ENCODE measurements at places on chromosomes 5 and 9.

DNA sequence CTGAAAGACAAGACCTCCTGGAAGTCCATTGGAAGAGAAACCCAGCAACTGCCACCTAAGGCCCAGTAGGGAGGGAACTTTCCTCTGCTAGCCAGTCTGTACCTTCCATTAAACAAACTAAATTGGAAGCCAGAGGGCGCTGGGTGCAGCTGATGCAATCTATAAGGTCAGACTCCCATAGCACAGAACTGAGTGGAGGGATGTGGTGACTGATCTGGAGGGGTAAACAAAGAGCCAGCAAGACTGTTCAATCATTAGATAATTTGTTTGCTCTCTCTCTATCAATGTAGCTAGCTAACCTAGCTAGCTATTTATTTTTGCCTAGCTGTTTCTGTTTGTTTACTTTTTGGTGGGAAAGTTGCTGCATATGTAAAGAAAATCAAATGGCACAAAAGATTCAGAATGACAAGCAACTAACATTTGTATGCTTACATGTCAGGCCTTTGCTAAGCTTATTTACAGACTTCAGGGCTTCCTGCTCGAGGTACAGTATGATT lies 291.8 kb upstream of the DAB2 start:
- DNase-seq = no peak

- DNase-seq = no peak
Measured at GRCh38 chr5:93595420-93596147, 12.6 kb downstream of the NR2F1 start.

DNA sequence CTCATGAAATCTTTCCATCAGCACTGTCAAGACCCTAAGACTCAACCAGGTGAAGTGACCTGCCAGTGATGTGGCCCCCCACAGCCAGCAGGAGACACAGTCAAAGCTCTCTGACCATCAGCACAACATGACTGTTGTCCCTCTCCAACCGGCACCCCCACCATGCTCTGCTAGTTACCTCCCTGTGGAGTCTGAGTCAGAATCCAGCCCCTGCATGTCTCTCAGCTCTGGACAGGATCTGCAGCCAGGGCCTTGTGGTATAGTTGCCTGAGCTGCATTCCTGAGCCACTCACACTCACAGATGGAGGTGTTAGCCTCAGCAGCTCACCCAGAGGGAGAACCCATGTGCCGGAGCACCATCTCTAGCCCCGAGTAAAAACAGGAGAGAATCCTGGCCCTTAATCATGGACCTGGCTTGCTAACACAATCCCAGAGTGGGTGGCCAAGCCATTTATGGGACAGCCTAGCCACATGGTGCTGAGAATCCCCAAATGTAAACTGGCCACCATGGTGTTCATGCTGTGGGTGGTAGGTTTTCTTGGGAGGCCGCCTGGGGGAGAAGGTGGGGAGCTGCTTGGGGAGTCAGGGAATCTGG lies 237.8 kb downstream of the PAPPA start:
- no peak for DNase-seq

DNA sequence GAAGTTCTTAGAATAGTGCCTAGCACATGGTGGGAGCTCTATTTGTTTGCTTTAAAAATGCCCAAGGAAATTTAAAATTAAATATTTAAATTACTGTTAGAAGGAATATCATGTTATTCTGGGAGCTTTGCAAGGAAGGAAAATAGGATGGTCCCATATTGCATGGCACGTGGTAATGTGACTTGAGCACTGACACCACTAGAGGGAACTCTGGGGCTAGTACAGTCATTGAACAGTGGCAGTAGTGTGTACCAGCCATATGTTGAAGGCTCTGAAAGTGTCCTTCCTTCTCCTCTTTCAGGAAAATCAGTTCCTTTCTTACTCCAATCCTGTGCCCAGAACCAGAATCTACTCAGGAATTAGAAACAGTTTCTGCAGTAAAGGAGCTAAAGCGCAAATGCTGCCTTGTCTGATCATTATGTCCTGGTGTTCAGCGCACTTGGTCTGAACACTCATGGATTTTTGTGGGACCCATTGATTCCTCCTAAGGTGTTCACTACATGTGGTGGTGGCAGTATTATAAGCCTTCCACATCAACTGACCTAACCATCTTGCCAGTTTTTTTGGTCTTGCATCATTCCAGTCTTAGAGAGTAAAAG lies 54.1 kb downstream of the GDA start:
- no peak for DNase-seq

DNA sequence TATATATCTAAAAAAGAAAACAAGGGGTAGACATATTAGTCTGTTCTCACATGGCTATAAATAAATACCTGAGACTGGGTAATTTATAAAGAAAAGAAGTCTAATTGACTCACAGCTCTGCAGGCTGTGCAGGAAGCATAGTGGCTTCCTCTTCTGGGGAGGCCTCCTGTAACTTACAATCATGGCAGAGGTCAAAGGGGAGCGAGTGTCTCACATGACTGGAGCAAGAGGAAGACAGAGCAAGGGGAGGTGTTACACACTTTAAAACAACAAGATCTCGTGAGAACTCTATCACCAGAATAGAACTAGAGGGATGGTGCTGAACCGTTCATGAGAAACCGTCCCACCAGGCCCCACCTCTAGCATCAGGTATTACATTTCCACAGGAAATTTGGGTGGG lies 616.8 kb downstream of the TLE4 start:
- no peak for DNase-seq

DNA sequence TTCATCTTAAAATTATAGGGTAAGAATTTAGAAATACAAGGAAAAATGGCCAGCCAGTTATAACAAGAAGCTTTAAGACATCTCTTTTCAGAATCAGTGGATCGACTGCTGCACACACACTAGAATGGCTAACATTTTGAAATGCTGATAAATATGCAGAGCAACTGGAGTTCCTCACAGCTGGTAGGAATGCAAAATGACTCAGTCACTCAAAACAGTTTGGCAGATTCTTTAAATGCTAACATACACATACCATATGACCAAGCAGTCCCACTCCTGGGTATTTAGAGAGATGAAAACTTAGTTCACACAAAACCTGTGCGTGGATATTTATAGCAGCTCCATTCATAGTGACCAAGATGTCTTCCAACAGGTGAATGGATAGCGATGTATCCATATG lies 23.2 kb upstream of the PSAT1 start:
- DNase-seq = no peak

GRCh38 chr5:135251093-135251492 lies 147.9 kb downstream of the MACROH2A1 start:
- DNase-seq = no peak

DNA sequence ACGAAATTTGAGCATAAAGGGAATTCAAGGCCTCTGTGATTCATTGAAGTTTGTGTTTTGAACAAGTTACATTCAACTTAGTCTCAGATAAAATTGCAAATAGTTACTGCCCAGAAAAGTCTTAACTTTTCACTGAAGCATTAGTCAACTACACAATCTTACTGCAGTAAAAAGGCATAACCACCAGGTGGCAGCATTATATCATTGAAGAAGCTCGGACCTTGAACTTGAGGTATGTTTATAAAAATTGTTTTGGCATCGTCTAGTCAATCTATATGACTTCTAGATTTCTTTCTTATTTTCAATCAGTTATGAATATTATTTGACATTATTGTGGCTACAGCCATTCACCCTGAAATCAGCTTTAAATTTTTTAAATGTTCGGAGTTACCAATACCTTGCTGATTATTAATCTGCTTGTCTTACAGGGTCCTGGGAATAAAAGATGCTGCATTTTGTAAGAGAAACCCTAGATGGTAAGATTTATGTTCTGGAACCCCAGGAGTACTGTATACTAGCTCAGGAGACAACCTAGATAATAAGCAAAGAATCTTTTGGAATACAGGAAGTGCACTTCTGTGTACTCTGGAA lies 83.9 kb upstream of the GRAMD2B start:
- DNase-seq = no peak

DNA sequence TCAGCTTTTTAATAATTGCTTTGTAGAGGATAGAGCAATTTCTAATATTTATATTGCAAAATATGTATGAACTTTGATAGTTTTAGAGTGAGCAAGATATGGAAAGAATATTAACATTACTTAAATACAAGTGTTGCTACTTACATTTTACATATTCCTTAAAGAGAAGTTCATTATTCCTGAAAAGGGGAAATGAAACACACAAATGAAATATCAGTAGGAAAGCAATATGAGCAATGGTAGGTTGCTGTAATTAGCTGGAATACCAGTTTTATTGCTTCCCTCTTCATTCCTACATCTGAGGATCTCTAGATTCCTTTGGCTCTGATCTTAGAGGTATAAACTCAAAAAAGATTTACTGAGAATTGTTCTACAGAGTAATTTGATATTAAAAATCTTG lies 414.1 kb downstream of the FAM170A start:
- no peak for DNase-seq

- DNase-seq = no peak
Measured at GRCh38 chr9:137445930-137446431, 4.8 kb upstream of the ENTPD8 start.

DNA sequence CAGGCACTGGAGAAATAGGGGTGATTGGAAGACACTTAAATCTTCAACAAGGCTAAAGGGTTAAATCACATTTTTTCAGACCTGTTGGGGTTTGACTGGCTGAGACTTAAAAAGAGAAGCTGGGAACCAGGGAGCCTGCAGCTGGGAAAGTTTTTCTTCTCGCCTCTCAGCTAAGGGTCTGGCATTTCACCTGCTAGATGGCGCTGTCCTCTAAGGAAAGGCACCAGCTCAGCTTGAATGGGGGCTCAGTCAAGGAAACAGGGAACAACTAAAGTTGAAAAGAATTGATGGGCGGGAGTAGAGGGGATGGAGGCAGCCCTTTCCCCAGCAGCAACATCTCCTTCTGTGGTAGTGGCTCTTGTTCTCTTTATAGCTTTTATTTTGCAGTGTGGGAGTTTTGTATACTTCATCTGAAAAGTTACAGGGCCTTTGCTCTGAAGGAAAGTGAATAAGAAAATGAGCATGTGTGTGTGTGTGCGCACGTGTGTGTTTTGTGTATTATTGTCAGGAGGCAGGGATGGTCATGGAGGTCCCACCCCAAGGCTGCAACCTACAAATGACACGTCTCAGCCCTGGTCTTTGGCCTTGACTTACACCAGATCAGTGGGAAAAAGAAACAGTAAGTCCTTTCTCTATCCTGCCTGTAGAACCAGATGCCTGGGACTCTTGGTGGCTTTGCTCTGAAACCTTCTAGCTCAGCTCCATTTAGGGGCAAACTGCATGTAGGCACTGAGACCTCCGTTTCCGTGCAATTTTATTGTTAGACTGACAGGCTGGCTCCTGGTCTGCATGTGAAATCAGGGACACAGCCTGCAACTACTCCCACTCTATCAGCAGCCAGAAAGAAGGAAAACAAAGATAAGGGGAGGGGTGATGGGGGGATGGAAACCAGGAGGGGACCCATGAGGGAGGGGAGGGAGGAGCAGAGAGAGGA lies 316.2 kb upstream of the CLINT1 start:
- DNase-seq = no peak

DNA sequence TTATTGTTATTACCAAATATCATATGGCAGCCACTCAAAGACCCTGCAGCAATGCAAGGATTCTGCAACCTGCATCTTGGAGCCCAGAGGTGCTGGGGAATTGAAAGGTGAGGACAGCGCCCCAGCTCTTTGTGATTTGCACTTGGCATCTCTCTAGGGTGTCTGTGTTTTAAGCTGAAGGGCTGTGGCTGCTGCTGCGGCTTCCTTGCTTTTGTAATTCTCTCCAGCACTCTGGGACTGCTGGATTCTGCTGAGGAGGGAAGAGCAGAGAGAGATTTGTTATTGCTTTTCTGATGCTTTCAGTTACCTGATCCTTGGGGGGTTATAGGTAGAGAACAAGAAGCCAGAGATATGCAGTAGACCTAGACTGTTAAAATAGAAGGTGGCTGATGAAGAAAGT lies 562.4 kb downstream of the EBF1 start:
- DNase-seq = no peak

DNA sequence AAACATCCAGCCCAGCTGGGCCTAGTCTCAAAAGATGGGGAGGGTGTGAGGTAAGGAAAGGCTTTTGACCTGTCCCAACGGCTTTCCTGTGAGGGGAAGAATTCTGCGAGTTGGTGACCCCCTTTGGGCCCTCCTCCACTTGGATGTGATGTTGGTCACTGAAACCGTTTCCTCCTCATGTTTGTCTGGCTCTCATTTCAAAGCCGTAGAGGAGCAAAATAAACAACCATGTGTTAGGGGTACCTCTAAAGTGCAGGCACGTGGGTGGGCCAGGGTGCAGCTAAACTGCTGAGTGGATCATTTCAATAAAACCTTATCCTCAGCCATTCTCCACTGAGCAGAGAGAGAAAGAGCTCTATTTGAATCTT lies 84.3 kb upstream of the MELK start:
- no peak for DNase-seq

- no peak for DNase-seq
Measured at GRCh38 chr5:160555581-160555970, 133.9 kb downstream of the PTTG1 start.

DNA sequence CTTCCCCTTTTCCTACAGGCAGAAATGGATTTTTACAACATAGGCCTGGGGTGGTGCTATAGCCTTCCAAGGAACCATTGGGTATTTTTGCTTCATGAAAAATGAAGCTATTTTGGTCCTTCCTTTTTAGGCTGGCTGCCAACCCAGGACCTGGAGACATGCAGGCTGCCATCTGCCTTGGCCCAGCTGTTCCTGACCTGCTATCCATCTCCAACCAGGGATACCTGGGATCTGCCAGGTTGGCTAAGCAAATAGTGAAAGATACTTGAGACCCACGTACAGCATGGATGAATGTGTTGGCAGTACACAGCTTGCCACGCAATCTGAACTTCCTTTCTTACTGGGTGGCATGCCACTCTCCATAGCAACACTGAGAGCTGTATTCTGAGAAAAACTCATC lies 31.1 kb downstream of the MRPS27 start:
- DNase-seq = no peak

DNA sequence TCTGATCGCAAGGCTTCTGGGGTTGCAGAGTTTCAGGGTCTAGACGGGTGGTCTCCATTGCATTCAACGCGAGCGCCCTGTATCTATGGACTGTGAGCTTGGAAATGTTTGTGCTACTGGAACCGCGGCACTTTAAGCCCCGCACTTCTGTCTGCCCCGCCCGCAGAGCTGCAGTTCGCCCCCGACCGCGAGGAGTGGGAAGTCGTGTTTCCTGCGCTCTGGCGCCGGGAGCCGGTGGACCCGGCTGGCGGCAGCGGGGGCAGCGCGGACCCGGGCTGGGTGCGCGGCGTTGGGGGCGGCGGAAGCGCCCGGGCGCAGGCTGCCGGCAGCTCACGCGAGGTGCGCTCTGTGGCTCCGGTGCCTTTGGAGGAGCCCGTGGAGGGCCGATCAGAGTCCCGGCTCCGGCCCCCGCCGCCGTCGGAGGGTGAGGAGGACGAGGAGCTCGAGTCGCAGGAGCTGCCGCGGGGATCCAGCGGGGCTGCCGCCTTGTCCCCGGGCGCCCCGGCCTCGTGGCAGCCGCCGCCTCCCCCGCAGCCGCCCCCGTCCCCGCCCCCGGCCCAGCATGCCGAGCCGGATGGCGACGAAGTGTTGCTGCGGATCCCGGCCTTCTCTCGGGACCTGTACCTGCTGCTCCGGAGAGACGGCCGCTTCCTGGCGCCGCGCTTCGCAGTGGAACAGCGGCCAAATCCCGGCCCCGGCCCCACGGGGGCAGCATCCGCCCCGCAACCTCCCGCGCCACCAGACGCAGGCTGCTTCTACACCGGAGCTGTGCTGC lies 1.0 kb downstream of the ADAMTS19 start:
- DNase-seq = no peak

Measured in activated CD8-positive, alpha-beta memory T cell treated with anti-CD3 and anti-CD28 coated beads for 48 hours (primary cell).